GM04504 (cell line): ENCODE measurements at places on chromosomes 12 and 14.
A peak's percentile ranks its signal among the peaks of the same experiment; 100 is the strongest.

DNA sequence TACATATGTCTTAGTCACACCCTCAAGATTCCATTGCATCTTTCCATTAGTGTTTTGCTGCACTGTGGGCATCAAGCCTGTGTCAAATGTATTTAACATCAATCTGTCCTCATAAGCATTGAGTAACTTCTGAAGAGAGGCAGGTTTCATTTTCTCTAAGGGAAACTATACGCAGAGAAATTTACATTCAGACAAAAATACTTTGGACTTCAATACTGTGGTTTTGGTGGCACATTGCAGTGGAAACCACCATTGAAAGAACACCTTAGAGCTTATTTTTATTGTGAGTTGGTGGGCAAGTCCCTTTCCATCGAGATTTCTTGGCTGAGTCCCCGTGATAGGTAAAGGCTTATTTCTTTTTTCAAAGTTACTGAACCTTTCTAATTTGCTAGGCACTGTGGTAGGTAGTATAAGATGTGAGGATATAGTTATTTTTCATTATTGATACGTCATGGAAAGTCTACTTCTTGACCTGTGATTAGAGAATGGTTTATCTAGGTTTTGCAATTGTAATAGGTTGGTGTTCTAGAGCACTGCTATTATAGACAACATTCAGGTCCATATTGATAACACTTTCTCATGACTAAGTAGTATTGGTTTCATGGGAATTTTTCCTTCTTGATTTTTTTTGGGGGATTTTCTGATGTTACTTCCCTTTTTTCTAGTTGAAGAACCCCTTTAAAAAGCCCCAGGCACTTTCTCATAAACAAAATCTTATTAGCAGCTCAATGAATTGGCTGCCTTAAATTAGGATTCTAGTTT is 81.9 kb downstream of the CFAP54 start:
- no peak for DNase-seq

DNA sequence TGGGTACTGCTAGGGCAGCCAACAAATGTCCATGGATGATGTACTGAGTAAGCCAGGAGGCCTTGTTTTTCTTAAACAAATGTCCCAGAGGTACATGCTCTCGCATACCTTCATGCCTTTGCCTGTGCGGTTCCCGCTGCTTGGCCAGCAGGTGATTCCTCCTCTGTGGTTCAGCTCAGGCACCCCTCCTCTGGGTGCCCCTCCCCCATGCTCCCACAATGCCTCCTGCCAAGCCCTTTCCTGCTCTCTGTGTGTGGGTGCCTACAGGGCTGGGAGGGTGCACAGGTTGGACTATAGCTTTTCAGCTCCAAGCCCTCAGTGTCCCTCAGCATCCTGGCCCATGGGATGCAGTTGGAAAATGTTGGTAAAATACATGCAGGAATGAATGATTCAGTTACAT is 23.5 kb downstream of the ASB2 start:
- DNase-seq, result no peak

DNA sequence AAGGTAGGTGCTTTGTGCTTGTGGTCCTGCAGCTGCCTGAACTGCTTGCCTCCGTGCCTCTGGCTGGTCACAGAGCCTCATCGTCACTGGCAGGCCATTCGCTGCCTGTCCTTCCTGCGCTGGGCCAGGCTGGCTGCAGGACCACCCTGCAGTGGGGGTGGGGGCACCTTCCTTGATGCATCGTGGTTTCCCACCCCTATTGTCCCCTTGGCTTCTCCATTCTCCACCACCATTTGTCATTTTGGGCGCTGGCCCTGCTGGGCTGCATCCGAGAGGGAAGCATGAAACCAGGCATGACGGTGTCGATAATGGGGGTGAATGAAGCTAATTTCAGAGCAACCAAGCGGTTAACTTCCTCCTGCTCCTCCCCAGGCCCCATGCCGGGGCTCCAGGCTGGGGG is 127.7 kb downstream of the NRXN3 start:
- no peak for DNase-seq

- no peak for DNase-seq
Observed at GRCh38 chr12:68405343-68405781, 73.2 kb upstream of the MDM1 start.

DNA sequence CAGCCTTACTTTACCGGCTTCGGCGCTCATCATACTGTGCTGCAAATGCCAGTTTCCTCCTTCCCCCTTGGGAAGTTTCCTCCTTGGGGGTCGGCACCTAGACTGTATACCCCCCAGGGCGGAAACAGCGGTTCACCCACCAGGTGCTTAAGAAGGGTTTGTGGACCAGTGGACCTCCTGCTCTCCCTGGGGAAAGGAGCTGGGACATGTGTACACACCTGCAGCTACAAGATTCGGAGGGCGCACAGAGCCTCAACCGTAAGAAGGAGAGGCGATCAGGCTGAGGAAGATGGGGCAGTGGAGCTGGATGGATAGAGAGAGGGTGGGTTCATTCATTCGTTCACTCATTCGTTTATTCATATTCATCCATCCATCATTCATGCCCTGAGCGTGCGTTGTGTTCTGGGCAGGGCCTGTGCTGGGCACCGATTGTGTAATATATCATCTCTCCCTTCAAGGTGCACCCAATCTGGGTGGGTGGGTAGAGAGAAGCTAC is 717 bp upstream of the ZNF839 start:
- no peak for DNase-seq

DNA sequence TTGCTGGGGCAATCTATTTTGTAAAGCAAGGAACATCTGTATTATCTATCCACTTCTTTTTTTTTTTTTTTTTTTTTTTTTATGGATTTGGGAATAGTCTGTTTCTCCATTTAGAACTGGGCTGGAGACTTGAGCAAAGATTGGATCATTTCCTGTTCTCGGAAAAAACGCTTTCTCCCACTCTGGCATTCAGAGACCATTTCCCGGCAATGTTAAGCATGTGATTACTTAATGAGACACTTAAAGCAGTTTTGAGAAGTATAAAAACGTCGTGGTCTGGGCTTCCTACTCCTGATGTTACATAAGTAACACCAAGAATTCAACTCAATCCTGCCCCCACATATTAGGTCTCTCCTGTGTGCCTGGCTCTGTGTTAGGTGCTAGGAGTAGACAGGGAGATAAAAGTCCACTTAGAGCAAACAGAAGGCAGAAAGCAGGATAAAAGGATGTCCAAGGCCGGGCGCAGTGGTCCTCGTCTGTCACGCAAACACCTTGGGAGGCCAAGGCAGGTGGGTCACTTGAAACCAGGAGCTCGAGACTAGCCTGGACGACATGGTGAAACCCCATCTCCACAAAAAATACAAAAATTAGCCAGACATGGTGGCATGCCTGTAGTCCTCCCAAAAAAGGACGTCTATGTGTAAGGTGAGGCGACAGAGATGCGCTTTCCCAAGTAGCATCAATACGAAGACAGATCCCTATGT is 152.1 kb upstream of the GSC start:
- DNase-seq, result peak; percentile 17

GRCh38 chr12:88471331-88472045 is 108.8 kb downstream of the KITLG start:
- DNase-seq, result peak; percentile 64

DNA sequence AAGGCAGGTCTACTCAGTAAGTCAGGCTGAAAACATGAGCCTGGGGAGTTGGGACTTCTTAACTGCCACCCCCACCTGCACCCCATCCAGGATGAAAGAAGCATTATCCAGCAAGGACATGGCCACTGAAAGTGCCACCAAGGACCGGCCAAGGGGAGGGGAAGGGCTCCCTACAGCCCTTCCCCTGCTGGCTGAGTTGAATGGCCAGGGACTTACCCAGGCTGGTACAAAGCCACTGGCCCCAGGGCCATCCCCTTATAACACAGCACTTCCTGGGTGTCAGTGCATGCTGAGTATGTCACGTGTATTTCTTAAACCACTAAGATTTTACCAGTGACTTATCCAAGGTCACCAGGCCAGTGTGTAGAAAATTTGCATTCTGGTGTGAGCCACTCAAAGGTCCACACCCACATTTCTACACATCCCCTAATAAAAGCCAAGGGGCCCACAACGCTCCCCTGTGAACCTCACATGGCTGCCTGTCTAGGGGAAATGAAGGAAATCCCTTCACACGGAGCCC is 29.3 kb upstream of the ZFP36L1 start:
- DNase-seq, result no peak
